T-helper 9 cell (primary cell): ENCODE measurements at places on chromosomes 1 and 21.

DNA sequence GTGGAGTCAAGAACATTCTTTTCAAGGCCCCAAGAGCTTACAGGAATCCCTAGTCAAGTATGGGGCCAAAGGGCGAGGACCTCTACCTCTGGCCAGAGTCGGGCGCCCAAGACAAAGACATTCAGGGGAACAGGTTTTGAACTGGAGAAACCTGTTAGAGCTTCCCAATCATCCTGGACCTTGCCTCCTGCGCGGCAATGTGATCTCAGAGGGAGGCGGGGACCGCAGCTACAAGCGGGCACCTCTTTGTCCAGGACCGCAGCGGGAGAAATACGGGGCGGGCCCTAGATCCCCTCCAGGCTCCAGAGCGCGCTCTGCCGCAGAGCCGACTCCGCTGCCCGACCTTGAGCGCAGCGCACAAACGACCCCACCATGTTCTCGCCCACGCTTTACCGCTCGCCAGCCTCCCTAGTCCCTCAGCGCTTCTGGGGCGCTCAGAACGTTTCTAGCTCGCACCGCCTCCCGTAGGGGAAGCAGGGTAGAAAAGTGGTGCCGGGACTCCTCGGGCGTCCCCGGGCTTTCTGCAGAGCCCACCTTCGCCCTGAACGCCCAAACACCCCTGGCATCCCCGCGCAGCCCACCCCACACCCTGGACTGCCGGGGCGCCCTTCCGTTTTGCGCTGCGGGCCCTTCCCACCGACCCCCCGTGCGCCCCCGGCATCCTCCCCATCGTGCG, 28.1 kb downstream of the RABIF start:
- peak; percentile 7 for DNase-seq

- no peak for DNase-seq
Measured at GRCh38 chr1:91891969-91892368, 6.0 kb upstream of the TGFBR3 start.

DNA sequence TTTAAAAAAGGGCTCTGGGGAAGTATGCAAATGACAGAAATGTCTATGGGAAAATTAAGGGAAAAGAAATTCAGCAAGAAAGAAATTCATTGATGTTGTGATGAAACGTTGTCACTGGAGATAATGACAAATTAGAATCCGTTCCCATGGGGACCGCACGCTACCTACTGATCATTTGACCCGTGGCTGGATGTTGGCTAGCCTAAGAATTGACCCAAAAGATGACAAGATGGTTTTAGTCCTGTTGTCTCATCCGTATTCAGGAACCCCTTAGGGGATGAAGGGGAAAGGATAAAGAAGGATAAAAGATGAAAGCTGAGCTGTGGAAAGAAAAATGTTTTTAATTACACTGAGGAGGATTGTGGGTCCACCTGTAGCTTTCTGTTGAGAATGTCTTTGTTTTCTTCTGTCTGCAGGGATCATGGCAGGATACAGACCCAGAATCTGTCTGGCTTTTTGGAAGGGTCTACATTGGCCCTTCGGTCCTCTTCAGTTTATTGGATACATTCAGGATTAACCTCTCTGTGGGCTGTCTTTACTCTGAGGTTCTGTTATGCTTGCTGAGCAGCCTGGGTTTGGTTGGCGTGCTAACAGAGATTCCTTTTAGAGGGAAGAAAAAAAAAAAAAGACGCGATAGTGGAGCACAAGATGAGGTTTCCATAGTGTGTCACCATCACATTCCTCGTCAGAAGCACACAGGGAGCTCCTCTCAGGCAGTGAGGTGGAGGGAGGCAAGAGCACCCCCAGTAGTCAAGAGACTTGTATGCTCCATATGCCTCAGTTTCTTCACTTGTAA, 106.2 kb downstream of the CACHD1 start:
- no peak for DNase-seq

GRCh38 chr1:3471356-3472087, 17.1 kb downstream of the ARHGEF16 start:
- no peak for DNase-seq

- DNase-seq = no peak
Measured at GRCh38 chr1:37862330-37862729, 2.9 kb upstream of the MTF1 start.

DNA sequence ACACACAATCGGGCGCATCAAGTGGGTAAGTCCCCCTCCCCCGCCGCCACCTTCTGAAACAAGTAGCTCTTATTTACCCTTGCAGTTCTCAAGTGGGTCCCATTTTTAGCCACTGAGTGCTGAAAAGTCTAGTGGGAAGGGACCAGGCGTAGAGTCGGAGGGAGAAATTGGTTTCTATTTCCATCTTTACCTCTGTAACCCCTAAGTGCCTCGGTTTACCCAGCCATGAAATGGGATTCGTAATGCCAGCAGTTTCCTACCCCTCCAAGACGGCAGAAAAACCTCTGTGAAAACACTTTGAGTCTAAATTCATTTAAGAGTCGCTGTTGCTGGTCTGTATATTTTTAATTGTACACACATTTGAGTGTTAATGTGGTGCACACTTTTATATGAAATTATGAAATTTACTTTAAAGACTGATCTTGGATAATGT, 928 bp downstream of the TLCD4 start:
- peak; percentile 1 for DNase-seq

DNA sequence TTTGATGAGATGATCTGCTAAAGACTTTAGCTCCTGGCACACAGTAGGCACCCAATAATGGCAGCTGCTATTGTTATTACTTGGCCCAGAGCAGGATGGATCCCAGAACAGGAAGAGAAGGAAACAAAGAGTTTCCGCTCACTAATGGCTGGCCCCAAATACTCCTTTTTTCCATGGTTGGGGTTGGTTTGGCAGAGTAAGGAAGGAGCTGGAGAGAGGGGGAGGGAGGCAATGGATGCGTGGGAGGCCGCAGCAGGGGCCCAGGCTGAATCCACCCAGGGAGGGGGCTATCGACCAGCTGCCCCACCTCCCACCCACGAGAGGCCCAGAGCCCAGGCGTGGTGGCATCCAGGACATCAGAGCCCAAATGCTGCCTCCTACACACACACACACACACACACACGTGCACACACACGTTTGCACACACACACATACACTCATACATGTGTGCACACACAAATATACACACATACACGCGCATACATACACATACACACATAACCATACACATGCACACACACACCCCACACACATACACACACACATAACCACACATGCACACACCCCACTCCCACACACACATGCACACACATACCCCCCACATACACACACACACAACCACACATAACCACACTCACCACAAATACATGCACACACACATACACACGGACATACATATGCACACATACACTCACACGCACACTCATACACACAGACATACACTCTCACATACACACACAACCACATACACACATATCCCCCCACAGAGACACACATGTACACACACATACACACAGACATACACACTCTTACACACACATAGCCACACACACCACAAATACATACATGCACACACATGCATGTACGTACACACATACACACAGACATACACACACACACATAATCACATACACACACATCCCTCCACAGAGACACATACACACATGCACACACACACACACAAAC, 25.2 kb downstream of the C1QB start:
- DNase-seq = no peak

- DNase-seq = no peak
Measured at GRCh38 chr1:32702599-32703478, at the start of gene SYNC. Gene SYNC, minus strand, starts transcription at chr1:32702770. Its CDS starts 110 bp downstream, at chr1:32702660.

GRCh38 chr1:2588661-2589430, 2.3 kb downstream of the PRXL2B start:
- DNase-seq = no peak

DNA sequence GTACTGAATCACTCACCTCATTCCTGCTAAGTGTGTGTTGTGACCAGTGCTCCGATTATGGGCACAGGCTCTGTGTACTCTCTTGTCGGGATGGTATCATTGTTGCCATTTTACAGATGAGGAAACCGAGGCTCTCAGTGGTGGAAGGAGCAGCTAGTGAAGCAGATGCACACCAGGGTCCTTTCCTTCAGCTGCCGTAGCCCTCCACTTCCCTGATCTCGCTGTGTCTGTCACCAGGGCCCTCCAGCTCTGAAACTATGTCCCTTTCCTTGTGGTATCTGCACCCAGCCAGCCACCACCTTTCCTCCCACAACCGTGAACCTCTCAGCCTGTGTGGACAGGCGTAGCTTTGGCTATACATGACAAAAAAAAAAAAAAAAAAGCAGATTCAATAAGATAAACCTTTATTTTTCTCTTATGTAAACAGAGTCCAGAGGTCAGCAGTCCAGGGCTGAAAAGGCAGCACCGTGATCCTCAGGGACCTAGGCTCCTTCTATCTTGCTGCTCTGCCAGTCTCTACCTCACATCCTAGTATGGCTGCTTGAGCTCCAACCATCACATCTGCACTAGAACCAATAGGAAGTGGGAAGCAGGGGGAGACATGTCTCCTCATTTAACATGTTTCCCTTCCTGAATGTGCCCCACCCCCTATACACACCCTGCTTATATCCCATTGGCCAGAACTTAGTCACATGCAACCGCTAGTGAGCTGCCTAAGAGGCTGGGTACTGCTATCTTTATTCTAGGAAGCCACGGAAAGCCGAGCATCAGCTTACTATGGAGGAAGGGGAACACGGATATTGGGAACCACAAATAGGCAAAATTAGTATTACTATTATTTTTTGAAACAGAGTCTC, 44.3 kb downstream of the TMEM51 start:
- no peak for DNase-seq

GRCh38 chr1:229841230-229841629, 215.2 kb downstream of the URB2 start:
- no peak for DNase-seq

DNA sequence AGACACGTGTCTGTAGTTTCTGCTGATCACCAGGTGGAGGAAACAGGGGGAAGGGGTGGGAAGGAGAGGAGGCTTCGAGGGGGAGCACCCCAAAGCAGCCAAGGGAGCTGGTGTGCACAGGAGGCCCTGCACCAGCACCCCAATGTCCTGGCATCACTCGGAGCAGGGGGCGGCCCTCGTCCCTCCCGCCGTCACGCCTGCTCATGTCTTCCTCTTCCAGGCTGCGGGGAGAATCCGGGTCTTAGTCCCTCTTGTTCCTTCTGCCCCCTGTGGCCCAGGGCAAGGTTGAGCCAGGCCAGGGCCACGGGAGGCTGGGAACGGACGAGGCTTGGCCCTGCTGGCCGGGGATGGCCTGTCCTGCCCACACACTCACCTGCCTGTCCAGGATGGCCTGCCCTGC, 21.4 kb upstream of the ARHGEF16 start:
- no peak for DNase-seq

GRCh38 chr1:192158181-192158580, at the start of gene RGS18:
Gene RGS18, plus strand, starts transcription at chr1:192158462. Its CDS starts 176 bp downstream, at chr1:192158638.
- no peak for DNase-seq

DNA sequence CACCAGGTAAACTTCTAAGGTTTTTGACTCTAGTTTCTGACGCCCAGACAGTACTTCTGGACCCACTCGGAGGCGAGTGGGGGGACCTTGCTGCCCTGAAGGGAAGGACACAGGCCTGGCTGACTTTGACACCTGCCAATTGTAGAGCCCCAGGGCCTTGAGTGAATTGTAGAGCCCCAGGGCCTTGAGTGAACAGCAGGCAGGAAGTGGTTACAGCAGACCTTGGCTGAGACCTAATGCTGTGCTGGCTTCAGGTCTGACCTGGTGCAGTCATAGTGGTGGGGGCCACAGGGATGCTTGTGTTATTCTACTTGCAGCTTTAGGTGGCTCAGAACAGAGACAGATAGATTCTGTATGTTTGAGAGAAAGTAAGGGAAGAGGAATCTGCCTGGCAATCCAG, 344.3 kb downstream of the DUSP10 start:
- DNase-seq = no peak

DNA sequence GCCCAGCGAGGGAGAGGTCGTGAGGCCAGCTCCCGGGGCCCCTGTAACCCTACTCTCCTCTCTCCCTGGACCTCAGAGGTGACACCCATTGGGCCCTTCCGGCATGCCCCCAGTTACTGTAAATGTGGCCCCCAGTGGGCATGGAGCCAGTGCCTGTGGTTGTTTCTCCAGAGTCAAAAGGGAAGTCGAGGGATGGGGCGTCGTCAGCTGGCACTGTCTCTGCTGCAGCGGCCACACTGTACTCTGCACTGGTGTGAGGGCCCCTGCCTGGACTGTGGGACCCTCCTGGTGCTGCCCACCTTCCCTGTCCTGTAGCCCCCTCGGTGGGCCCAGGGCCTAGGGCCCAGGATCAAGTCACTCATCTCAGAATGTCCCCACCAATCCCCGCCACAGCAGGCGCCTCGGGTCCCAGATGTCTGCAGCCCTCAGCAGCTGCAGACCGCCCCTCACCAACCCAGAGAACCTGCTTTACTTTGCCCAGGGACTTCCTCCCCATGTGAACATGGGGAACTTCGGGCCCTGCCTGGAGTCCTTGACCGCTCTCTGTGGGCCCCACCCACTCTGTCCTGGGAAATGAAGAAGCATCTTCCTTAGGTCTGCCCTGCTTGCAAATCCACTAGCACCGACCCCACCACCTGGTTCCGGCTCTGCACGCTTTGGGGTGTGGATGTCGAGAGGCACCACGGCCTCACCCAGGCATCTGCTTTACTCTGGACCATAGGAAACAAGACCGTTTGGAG, 23.7 kb upstream of the TNFRSF1B start:
- DNase-seq = no peak

DNA sequence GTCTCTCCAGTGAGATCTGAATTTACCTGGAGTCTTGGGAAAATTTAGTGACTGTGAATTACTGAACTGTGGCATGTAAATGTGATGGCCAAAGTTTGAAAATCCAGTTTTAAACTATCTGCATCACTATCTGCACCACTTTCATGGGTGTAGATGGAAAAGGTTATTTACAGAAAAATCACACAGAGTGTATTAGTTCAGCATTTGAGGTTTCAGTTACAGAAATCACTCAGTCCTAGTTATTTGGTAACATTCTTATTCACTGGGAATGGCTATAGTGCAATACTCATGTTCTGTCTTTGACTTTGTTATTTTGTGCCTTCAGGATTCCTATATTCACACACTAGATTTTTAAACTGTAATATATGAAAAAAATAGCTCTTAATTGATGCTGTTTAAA, 60.6 kb upstream of the IFI44L start:
- DNase-seq = no peak

GRCh38 chr1:232170909-232171308, 459.0 kb downstream of the SIPA1L2 start:
- DNase-seq = no peak

DNA sequence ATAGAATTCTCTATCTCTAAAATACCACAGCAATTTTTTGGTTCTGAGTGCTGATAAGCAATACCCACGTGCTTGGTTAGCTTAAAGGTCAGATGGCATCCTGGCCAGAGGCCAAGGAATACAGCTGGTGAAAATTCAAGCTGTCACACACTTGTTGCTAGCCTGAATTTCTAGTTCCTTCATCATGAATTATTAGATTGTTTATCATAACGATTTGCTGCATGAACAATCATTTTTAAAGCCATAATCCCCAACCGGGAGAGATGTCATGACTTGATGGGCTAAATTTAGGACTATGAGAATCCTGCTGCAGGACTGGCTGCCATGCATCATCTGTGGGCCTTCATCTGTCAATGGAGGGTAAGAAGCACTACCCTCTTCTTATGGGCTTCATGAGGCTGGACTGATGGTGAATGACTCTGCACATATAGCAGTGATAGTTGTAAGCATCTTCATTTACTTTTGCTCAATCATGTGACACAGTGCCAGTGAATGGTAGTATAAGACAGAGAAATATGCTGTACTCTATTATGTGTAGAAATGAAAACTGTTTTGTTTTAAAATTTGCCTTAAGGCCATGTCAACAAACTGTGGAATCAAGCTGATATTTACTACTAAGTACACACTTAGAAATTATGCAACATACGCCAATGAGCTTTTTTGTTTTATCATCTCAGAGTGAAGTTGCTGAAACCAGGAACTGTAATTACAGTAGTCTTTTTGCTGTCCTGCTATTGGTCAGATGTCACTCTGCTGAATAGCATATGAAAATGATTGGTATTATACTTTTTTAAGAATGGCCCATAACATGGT, 80.5 kb upstream of the RALGPS2 start:
- no peak for DNase-seq
